ENCODE measurements at places on chromosomes 1 and 21. TPM values are rescaled to one million over a fixed set of nuclear protein-coding genes. Genes with fewer than 3 reads are reported as not detected.

DNA sequence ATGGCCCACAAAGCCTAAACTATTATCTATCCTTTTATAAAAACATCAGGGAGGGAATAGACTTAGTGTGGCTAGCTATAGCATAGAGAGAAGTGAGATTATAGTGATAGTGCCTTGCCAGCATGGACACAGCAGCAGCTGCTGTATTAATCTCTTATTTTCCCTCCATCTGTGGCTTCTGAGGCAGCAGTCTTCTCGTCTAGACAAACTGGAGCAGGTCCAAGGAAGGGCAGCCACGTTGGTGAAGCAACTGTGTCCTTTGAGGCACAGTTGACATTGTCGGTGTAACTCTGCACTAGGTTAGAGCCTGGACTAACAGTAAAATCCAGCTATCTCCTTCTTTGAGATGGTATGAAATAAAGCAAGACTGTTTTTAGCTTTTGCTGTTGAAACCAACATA is 131.3 kb downstream of the CACHD1 start:
- no peak overlapping the region for H3K27ac ChIP-seq
- no peak for DNase-seq
- no peak overlapping the region for H3K4me3 ChIP-seq

GRCh38 chr1:198937231-198938031 is 298.6 kb downstream of the PTPRC start:
- H3K27ac ChIP-seq, result peak overlapping the region; percentile 93
- H3K36me3 ChIP-seq, result peaks cover 3% of the 10 kb centered on the region
- peak overlapping the region; percentile 95 for H3K4me3 ChIP-seq
- no peaks in the 10 kb centered on the region for H3K27me3 ChIP-seq
- peaks cover 23% of the 10 kb centered on the region for H3K4me1 ChIP-seq

GRCh38 chr21:32499249-32500055 is 85.9 kb downstream of the TCP10L start:
- no peak for DNase-seq
- H3K36me3 ChIP-seq, result peaks cover 26% of the 10 kb centered on the region
- no peaks in the 10 kb centered on the region for H3K27me3 ChIP-seq

GRCh38 chr1:116741836-116742565 is 12.2 kb upstream of the CD2 start:
- H3K4me3 ChIP-seq, result no peak overlapping the region
- no peaks in the 10 kb centered on the region for H3K27me3 ChIP-seq
- H3K4me1 ChIP-seq, result peaks cover 41% of the 10 kb centered on the region
- H3K27ac ChIP-seq, result no peak overlapping the region
- no peak for DNase-seq

- no peaks in the 10 kb centered on the region for H3K36me3 ChIP-seq
- no peaks in the 10 kb centered on the region for H3K27me3 ChIP-seq
- H3K27ac ChIP-seq, result no peak overlapping the region
- H3K4me1 ChIP-seq, result no peaks in the 10 kb centered on the region
Measured at GRCh38 chr1:64092851-64093371, 110.5 kb upstream of the UBE2U start.

GRCh38 chr1:73784026-73784425 is 413.9 kb downstream of the LRRIQ3 start:
- no peaks in the 10 kb centered on the region for H3K27me3 ChIP-seq
- no peak overlapping the region for H3K27ac ChIP-seq
- no peak for DNase-seq

The ANKRD35 gene
- 0.64 TPM for total RNA-seq

GRCh38 chr1:24105368-24106160 is 6.4 kb downstream of the MYOM3 start:
- no peak overlapping the region for H3K27ac ChIP-seq
- no peak overlapping the region for H3K4me3 ChIP-seq
- no peaks in the 10 kb centered on the region for H3K4me1 ChIP-seq

DNA sequence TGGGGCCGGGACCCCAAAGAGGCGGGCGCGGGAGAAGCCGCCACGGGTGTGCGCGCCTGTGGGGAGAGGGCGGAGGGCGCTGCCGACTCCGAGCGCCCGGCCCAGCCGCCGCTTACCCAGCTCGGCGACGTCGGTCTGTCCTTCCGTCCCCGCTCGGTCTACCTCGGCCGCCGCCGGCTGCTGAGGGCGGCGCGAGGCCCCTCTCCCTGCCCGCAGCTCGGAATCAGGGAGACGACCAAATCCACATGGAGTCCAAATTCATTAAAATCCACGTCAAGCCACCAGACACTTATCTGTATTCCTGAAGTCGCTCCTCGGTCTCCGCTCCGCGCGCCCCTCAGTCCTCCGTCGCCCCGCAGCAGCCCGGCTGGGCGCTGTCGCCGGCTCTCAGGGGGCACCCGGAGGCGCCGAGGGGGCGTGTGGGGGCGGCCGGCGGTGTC is 637 bp downstream of the PLXNA2 start:
- H3K36me3 ChIP-seq, result no peaks in the 10 kb centered on the region
- peaks cover 20% of the 10 kb centered on the region for H3K27me3 ChIP-seq
- peak overlapping the region; percentile 77 for H3K4me3 ChIP-seq
- DNase-seq, result peak; percentile 26
- no peak overlapping the region for H3K27ac ChIP-seq

The TEX38 gene
- total RNA-seq, result not detected

DNA sequence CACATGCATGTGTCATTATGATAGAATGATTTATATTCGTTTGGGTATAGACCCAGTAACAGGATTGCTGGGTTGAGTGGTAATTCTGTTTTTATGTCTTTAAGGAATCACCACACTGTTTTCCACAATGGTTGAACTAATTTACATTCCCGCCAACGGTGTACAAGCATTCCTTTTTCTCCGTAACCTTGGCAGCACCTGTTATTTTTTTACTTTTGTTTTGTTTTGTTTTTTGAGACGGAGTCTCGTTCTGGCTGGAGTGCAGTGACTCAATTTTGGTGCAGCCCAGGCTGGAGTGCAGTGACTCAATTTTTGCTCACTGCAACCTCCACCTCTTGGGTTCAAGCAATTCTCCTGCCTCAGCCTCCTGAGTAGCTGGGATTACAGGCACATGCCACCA is 8.5 kb upstream of the S100B start:
- H3K4me3 ChIP-seq, result no peak overlapping the region
- H3K36me3 ChIP-seq, result no peaks in the 10 kb centered on the region
- no peaks in the 10 kb centered on the region for H3K27me3 ChIP-seq
- no peak overlapping the region for H3K27ac ChIP-seq
- DNase-seq, result no peak
- peaks cover 31% of the 10 kb centered on the region for H3K4me1 ChIP-seq

DNA sequence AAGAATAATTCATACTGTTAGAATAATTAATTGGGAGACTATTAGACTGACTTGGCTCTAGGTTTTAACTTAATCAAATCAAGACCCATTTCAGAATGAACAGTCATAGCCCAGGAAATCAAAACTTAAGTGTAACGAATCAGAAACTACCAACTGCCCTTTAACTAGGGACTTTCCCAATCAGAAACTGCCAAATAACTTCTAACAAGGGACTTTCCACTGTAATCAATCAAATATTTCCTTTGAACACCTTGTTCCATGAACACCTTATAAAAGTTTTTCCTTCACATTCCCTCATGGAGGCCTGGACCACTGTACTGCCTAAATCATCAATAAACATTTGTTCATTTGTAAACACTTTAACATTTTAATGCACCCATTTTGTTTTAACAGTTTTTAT is 1054.7 kb upstream of the TMPRSS15 start:
- no peaks in the 10 kb centered on the region for H3K27me3 ChIP-seq
- no peak overlapping the region for H3K4me3 ChIP-seq
- peaks cover 7% of the 10 kb centered on the region for H3K4me1 ChIP-seq
- H3K36me3 ChIP-seq, result no peaks in the 10 kb centered on the region
- peak overlapping the region; percentile 42 for H3K27ac ChIP-seq
- no peak for DNase-seq

The MX2 gene
- 30.2 TPM for total RNA-seq

The ICOSLG gene
- 0.92 TPM for total RNA-seq

The FCER1A gene
- total RNA-seq, result not detected

DNA sequence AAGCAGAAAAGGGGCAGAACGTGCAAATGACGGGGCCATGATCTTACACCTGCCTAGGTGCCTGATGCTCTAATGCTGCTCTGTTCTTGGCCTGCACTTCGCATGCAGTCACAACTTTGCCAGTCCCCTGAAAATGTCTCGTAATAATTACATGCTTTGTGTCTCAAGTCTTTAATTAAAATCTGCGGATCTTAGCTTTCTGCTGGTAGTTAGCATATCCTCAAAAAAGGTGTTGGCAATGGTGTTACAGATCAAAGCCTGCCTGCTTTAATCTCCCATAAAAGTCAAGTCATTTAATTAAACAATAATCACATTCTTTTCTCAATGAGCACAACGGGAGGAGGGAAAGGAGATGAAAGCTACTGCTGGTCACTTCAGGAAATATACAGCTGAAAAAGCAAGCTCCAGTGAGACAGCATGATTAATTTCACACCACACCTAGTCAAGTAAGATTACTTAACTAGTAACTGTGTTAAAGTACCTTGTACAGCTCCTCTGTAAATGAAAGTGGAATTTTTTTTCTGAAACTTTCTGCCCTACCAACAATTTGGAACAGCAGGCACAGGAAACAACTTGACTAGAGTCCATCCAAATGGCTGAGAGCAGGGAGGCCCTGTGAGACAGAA is 45.8 kb downstream of the STX6 start:
- H3K27ac ChIP-seq, result no peak overlapping the region
- DNase-seq, result no peak
- no peaks in the 10 kb centered on the region for H3K27me3 ChIP-seq
- peaks cover 48% of the 10 kb centered on the region for H3K36me3 ChIP-seq

Data from activated naive CD8-positive, alpha-beta T cell treated with anti-CD3 and anti-CD28 coated beads for 36 hours (primary cell).